Activated naive CD4-positive, alpha-beta T cell treated with anti-CD3 and anti-CD28 coated beads, Interleukin-2, amount 50 U/mL, for 16 hours (primary cell): ENCODE measurements at places on chromosomes 12 and 14.
A peak's percentile ranks its signal among the peaks of the same experiment; 100 is the strongest.

- no peak for DNase-seq
Measured at GRCh38 chr14:69208666-69209065, 17.4 kb downstream of the EXD2 start.

DNA sequence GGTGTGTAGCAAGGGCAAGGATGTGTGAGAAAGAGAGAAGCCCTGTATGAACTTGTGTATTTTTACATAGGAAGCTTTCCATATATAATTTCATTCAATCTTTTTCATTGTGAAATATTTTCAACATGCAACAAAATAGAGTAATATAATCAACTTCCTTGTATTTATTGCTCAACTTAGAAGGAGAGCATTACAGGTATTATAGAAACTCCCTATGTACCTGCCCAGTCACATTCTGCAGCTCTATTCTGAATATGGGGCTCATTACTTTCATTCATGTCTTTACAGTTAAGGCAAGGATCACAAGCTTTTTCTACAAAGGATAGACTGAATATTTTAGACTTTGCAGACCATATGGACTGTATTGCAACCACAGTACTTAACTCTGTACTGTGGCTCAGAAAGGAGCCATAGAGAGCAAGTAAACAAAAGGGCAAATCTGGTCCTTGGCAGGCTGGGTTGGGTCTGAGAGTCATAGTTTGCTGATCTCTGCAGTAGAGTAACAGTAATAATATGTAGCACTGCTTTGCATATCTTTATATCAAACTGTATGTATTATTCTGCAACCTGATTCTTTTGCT, 11.3 kb downstream of the NR1H4 start:
- no peak for DNase-seq

- DNase-seq, result no peak
Measured at GRCh38 chr12:108231909-108232434, 102.9 kb downstream of the WSCD2 start.

DNA sequence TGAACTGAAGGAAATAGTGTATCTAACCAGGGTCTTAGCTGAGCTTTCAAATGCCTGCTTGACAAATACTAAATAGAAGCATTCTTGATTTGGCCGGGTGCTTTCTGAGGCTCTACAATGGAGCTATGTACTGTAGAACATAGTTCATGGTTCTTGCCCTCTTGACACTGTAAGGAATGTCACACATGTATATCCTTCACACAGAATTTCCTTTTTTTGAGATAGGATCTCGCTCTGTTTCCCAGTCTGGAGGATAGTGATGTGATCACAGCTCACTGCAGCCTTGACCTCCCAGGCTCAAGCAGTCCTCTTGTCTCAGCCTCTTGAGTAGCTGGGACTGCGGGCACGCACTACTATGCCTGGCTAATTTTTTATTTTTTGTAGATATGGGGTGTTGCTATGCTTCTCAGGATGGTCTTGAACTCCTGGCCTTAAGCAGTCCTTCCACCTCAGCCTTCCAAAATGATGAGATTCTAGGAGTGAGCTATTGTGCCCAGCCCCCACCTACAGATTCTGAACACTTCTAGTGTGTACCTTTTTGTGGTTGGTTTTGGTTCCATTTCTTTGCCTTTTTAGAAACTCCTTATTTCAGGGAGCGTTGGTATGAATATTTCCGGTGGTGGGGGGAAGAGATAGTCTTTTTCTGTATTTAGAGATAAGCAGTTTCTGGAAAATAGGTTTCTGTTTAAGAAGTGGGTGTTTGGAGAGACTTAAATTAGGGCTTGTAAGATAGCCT, 4.2 kb downstream of the MLXIP start:
- peak; percentile 45 for DNase-seq

DNA sequence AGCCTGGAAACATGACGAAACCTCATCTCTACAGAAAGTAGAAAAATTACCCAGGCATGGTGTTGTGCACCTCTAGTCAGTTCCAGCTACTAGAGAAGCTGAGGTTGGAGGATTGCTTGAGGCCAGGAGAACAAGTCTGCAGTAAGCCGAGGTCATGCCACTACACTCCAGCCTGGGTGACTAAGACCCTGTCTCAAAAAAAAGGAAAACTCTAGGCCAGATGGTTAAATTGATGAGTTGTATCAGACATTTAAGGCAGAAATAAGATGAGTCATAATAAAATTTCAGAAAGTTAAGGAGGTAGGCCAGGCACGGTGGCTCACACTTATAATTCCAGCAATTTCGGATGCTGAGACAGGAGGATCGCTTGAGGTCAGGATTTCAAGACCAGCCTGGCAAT, 10.7 kb downstream of the EIF2S1 start:
- no peak for DNase-seq

- no peak for DNase-seq
Measured at GRCh38 chr14:55373784-55374705, 37.6 kb downstream of the ATG14 start.
